Ecto neural progenitor cell (in vitro differentiated cells): ENCODE measurements at places on chromosomes 6 and 20.

DNA sequence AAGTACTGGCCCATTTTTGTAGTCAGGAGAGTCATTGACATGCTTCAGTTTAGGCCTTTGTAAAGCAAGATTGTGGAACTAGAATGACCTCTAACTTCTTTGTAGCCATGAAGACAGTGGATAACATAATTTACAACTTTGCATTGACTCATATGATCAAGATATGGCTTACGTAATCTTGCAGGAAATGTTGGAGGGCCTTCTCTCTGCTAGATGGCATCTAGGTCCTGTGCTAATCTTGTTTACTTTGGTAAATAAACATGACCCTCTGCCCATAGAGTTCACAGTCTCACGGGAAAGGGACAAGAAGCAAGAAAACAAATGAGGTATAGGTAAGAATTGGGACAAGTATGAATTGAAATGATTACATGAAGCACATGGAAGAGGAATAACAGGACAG lies 355.2 kb upstream of the ARID1B start:
- DNase-seq, result no peak

- no peak for DNase-seq
Observed at GRCh38 chr6:118012944-118013343, 105.9 kb downstream of the SLC35F1 start.

GRCh38 chr20:34199183-34199582 lies 42.0 kb upstream of the ASIP start:
- DNase-seq, result no peak

DNA sequence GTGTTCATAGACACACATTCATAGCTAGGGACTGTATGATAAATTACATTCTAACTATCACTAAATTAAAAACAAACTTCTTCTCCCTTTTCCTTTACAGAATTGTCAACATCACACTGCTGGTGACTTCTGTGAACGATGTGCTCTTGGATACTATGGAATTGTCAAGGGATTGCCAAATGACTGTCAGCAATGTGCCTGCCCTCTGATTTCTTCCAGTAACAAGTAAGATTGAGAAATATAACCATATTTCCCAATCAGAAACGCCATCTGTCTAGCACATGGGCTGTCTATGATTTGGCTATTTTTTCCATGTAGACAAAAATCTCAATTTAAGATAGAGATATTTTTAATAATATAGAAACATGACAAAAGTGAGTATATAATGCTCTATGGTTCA lies 367.7 kb downstream of the ARHGAP18 start:
- no peak for DNase-seq

DNA sequence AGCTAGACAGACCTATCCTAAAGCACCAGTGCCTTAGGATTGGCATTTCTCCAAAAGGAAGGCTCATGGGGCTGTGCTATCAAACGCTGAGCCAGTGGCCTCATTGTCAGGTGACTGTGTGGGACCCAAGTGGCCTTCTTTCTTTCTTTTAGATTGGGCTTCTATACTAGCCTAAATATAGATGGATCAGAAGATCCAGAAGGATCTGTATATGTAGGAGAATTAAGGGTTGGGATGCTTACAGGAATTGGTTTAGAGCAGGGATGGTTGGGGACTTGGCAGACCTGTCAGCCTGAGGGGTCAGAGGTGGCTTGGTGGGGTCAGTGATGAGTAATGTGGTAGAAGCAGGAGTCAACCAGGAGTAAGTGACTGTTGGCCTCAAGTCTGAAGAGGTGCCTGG lies 14.8 kb downstream of the ABT1 start:
- DNase-seq, result no peak

DNA sequence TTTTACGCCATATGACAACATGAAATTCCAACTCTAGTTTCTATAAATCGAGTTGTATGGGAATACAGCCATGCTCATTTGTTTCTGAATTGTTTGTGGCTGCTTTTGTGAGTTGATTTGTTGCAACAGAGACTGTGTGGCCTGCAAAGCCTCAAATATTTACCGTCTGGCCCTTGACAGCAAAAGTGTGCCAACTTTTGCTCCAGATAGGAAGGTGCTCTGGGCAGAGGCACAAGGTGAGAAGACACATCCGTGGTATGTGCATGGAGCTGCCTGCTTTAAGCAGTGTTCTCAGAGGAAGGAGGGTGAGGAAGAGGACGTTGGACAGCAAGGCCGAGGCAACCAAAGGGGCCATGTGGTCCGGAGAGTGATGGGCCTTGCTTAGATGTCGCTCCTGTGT lies 57.4 kb downstream of the IYD start:
- no peak for DNase-seq

- DNase-seq, result no peak
Observed at GRCh38 chr6:119105282-119105681, 26.8 kb upstream of the FAM184A start.

- no peak for DNase-seq
Observed at GRCh38 chr6:5411414-5411813, 150.1 kb downstream of the FARS2 start.

DNA sequence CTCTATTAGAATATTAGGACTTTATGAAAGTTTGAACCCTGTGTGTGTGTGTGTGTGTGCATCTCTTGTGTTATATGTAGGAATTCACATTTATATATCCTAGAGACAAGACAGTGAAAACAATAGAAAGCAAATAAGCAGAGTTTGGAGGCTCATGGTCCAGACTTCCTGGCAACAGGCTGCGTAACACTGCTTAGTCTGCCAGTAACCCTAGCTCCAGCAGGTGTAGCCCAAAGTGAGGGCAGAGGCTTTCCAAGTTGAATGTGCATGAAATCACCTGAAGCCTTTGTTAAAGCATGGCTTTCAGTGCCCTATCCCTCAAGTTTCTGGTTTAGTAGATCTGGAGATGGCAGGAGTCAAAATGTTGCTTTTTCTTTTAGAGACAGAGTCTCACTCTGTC lies 569.9 kb downstream of the KIF16B start:
- DNase-seq, result no peak

- DNase-seq, result no peak
Observed at GRCh38 chr6:40419946-40420728, 167.0 kb downstream of the LRFN2 start.

DNA sequence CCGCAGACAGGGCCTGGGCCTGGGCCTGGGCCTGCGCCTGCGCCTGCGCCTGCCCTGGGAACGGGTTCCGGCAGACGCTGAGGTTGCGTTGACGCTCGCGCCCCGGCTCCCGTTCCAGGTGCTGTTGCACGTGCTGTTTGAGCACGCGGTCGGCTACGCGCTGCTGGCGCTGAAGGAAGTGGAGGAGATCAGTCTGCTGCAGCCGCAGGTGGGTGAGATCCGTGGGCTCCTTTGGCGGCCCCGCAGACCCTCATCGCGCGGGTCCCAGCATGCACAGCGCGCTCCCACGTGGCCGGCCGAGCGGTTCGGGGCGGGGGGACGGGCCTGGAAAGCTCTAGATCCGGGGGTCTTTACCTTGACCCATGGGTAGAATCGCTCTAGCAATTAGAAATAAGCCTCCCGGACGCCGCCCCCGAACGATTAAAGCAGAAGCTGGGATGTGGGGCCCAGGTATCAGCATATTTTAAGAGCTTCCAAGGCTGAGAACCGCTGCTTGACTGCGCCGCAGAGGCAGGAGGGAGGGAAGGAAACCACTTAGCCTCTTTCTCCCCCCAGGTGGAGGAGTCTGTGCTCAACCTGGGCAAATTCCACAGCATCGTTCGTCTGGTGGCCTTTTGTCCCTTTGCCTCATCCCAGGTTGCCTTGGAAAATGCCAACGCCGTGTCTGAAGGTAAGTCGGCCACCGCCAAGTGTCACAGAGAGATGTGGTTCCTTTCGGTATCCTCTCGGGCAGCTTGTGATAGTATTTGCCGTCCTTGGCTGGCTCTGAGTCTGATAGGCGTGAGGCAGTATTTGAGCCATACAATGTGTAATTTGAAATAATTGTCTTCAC lies 508 bp downstream of the NOP56 start:
- no peak for DNase-seq

GRCh38 chr6:164409309-164410009 lies 899.9 kb downstream of the C6orf118 start:
- no peak for DNase-seq
